ENCODE measurements at places on chromosomes 11 and 22.
A peak's percentile ranks its signal among the peaks of the same experiment; 100 is the strongest.

GRCh38 chr22:23553438-23553837, 26.7 kb downstream of the IGLL1 start:
- DNase-seq, result no peak

- no peak for DNase-seq
Observed at GRCh38 chr11:36711104-36711825, 113.2 kb upstream of the RAG2 start.

DNA sequence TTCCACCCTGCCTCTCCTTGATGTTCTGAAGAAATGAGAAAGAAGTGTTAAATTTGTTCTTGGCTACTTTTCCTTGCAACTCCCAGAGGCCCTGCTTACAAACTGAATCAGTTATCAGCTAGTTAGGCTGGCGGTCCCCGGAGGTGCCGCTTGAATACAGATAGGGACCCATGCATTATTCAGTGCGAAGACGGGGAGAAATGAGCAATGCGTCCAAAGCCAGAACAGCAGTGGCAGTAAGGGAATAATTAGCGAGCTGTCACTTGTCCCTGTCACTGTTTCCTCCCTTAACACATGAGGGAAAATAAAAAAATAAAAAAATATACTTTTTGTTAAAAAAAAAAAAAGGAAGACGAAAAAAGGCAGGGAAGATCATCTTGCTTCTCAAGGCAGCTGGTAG, 528.1 kb downstream of the MN1 start:
- no peak for DNase-seq

- DNase-seq, result no peak
Observed at GRCh38 chr22:45496451-45496941, 6.2 kb upstream of the FBLN1 start.

GRCh38 chr11:83047515-83048225, 24.0 kb downstream of the RAB30 start:
- no peak for DNase-seq

DNA sequence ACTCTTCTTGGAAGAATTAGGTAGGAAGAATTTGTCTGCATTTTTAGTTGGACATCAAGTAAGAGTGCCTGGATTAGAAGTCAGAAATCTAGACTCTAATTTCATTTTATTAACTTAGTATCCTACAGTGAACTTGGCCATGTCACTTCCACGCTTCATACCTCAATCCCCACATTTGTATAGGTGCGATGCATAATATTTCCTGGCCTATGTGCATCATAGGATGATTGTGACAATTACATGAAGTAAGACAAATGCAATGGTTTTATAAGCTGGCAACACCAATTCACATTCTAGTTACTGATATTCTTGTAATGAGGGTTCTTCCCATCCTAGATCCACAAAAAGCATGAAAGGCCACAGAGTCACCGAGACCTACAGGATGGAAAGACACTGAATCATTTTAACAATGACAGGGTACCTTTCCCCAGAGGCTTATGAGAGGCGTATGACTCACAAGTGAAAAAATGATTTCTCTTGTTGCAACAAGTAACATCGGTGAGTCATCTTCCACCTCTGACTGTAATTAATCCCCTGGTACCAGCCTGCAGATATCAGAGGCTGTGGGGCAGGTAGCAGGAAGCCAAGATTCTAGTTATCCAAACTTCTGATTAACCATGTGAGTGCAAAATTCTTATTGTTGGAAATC, 56.0 kb upstream of the OR5AK2 start:
- peak; percentile 1 for DNase-seq

DNA sequence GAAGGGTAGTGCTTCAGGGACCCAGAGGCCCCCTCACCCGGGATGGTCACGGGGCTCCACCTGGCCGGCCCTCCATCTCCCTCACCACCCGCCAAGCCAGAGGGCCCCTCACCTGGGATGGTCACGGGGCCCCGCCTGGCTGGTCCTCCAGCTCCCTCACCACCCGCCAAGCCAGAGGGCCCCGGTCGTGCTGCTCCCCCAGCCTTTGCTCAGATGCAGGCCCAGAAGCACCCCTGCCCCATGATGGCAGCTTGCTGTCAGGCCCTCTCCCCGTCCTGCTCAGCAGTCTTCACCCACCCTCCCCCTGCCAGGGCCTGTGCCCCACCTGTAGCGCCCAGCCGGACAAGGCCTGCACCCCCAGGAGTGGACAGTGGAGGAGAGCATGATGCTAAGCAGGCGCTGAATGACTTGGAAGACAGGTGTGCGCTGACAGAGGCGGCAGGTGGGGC, 7.3 kb downstream of the DENND6B start:
- no peak for DNase-seq

DNA sequence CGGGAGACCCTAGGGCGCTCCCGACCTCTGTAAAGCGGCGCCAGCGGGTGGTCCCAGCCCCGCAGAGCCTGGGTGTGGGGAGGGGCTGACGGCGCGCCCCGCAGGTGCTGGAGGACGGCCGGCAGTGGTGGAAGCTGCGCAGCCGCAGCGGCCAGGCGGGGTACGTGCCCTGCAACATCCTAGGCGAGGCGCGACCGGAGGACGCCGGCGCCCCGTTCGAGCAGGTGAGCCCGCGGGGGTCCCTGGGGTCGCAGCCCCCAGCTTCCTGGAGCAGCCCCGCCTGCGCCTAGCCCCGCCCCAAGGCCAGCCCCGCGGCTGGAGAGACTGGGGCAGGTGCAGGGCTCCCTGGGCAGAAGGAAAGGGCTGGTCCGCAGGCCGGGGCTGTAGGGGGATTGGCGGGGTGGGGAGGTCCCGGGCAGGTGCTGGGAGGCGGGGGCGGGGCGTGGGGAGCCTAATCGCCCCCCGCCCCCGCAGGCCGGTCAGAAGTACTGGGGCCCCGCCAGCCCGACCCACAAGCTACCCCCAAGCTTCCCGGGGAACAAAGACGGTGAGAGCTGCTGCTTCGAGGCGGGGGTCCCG, 19.7 kb downstream of the EPS8L2 start:
- DNase-seq, result no peak

GRCh38 chr11:120643284-120643683, 131.7 kb downstream of the GRIK4 start:
- no peak for DNase-seq

- no peak for DNase-seq
Observed at GRCh38 chr11:36057379-36058042, 113.6 kb downstream of the LDLRAD3 start.

- DNase-seq, result no peak
Observed at GRCh38 chr22:29003975-29004646, 57.5 kb downstream of the C22orf31 start.

GRCh38 chr11:20197881-20198280, 37.6 kb upstream of the DBX1 start:
- no peak for DNase-seq

GRCh38 chr22:30036656-30037055, 43.6 kb upstream of the HORMAD2 start:
- no peak for DNase-seq

GRCh38 chr11:33634291-33634834, 66.3 kb downstream of the C11orf91 start:
- DNase-seq, result peak; percentile 46

DNA sequence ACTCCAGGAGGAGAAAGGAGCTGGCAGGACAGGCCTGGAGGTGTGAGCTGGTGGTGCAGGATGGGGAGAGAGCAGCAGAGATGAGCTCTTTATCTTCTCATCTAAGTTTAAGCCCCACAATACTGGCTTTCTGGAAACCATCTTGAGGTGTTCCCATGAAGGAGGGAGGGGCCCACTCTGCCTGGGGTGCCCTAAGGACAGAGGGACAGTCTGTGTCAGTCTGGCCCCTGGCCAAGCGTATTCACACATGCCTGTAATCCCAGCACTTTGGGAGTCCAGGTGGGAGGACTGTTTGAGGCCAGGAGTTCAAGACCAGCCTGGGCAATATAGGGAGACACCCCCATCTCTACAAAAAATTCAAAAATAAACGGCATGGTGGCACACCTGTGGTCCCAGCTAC, 8.9 kb downstream of the SERHL2 start:
- no peak for DNase-seq

GRCh38 chr11:3202305-3202704, 16.3 kb downstream of the MRGPRG start:
- DNase-seq, result no peak

GRCh38 chr22:21823740-21824444, 43.6 kb downstream of the MAPK1 start:
- DNase-seq, result peak; percentile 10

DNA sequence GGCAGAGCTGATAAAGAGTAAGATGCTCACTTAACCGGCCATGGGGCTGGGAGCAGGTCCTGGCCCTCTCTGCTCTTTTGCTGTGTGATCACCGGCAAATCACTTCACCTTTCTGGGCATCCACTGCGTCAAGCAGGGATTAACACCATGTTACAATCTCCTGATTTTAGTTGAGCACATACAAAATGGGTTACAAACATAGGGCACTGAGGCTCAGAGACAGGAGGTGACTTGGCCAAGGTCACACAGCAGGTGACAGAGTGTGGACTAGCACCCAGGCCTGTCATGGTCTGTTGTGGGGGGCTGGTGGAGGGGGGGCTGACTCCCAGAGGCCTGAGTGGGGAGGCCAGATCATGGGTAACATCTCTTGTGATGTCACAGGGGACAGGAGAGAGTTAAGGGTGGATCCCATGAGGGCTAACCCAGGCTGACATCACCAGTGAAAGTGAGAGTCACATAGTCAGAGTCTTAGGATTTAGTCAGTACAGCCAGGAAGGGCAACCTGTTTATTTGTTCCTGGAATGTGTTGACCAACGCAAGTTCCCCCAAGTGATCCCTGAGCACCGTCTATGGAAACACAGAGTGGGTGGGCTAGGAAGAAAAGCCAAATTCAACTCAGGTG, 27.8 kb downstream of the GDPD5 start:
- no peak for DNase-seq

DNA sequence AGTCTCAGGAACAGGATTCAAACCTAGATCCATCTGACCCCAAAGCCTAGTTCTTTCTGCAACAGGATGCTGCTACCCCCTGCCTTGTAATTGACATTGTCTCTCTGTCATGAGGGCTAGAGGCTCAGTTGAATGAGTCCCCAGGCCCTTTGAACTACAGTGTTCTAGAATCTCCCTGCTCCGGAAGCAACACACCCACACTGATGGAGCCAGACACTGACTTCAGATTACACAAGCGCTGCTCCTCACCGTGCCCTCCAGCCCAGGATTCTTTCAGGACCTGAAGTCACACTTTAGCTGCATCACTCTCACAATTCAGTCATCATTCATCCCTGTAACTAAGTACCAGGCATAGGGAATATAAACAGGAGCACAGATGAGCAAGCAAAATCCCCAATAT, 69.6 kb downstream of the RAB30 start:
- no peak for DNase-seq

- peak; percentile 72 for DNase-seq
Observed at GRCh38 chr22:43066844-43067385, 22.3 kb downstream of the TTLL1 start.

DNA sequence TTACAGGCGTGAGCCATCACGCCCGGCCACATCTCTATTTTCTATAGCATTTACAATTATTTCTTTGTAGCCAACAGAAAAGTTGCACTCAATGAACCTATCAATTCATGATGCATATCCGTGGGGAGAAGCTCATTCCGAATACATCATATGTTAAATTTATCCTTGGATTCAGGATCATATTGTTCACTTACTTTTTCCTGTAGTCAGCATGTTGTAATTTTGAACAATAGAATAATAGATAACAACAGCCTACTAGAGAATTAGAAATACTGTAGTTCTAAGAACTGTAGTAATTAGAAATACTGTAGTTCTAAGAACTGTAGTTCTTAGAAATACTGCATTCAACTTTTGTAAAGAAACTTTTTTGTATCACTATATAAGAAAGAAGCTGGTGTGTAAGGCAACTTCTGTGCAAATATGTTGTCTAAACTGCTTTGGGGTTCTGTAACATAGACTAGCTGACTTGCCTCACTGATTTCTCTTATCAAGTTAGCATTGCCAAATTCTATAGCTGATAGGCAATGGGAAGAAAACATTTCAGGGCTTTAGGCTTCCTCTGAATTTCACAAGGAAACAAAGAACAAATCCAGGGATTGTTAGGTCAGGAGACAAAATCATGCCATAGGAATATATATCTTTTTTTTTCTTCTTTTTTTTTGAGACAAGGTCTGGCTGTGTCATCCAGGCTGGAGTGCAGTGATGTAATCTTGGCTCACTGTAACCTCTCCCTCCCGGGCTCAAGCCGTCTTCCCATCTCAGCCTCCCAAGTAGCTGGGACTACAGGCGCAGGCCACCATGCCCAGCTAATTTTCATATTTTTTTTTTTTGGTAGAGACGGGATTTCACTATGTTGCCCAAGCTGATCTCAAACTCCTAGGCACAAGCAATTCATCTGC, 91.9 kb downstream of the CSTPP1 start:
- no peak for DNase-seq

DNA sequence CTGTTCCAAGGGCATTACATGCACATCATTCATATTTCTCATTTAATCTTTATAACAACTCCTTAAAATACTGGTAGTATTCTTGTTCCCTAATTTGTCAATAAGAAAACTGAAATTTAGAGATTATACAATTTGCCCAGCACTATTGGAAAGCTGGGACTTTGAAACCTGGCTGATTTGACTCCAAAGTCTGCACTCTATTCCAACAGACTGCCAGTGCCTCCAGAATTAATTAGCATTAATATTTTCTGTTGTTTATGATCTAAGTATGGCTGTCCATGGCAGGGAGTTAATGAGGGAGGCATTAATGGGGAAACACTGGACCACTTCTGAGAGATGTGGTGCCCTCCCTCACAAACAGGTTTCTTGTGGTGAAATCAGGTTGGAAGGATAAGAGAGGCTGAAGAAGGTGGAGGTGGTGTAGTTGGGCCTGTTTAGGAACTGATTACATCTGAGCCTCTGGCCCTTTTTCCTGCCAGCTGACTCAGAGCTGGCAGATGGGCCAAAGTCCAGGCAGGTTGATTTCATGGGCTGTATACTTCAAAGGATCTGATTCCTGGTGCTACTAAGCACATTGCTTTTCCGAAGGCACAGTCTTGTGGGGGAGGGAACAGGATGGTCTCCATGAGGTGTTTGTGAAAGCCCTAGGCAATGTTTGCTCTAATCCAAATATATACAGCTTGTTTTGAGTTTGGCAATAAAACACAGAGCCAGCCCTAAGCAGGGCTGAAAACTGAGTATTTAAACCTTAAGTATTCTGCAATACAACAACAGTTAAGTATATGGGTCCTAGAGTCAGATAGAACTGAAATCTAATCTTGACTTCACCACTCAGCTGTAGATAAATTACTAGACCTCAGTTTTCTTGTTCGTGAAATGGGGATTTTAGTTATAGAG, 21.0 kb upstream of the RAB30 start:
- no peak for DNase-seq

DNA sequence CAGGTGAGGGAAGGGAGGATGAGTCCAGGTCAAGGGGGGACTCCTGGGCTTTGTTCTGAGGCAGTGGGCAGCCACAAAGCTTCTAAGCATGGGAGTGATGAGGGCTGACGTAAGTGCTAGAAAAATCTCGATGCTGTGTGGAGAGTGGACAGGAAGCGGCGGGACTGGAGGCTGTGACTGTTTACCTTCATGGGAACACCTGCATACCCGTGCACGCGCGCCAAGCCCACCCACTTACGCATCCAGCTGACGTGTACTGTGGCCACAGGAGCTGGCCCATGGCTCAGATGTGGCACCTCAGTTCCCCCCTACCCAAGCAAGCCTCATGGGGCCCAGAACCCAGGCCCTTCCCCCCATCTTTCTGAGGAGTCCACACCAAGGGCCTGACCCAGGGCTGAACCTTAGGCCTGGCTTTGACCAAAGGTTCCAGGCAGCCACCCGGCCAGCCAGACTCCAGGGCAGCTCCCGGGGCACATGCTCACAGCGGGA, 14.0 kb downstream of the MYRF start:
- no peak for DNase-seq

- peak; percentile 72 for DNase-seq
Observed at GRCh38 chr11:43852057-43852636, 28.5 kb upstream of the ALKBH3 start.

All from HTR-8/SVneo (cell line).